ENCODE measurements at places on chromosomes 1 and 21.
A peak's percentile ranks its signal among the peaks of the same experiment; 100 is the strongest.

DNA sequence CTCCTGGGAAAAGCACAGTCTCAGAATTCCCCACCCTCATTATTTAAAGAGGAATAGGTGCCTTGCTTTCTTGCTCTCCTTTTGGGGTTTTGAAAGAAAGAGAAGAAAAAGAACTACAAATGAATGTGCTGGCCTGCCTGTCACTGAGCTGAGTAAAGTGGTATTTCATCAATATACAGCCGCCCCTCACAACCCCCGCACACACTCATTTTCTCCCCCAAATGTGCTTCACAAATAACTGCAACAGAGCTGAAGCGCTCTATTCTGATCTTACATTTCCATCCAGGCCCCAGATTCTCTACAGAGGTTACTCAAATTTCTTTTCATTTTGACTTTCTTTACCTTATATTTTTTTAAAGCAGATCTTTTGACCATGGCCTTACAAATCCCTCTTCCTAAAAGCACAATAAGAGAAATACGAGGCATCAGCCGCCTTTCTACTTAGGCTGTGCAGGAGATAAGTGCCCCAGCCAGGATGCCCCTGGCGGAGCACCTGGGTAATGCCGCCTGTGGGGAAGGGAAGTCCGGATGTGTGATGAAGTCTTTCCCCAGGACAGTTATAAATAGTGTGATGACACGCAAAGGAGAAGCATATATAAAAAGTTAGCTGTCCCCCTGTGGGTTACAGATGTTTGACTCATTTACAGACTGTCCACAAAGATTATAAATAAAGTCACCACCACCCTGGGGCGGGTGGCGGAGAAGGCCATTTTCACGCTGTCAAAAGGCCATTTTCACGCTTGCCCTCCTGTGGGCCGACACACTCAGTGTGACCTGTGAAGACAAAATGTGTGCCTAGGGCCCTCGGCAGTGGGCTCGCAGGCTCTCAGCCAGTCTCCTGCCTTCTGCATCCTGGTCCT, 6.5 kb downstream of the KCNN3 start:
- DNase-seq, result peak; percentile 76

GRCh38 chr1:228687587-228687986, 47.7 kb upstream of the RHOU start:
- no peak for DNase-seq

DNA sequence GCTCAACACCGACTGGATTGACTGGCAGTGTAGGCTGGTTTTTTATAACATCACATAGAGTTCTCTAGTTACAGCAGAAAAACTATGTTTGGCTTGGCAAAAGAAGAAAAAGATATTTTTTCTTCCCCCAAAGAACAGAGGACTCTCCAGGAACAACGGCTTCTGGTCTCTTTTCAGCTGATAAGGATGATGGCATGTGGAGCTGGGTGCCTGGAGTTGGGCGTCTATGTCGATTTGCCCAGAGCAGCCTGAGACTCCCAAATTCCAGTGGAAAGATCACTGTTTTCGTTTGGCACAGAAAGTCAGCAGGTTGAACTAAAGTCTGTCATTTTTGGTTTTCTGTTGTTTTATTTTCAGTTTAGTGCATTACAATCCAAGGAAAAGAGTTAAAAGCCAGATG, 91.1 kb downstream of the SMYD2 start:
- DNase-seq, result no peak

DNA sequence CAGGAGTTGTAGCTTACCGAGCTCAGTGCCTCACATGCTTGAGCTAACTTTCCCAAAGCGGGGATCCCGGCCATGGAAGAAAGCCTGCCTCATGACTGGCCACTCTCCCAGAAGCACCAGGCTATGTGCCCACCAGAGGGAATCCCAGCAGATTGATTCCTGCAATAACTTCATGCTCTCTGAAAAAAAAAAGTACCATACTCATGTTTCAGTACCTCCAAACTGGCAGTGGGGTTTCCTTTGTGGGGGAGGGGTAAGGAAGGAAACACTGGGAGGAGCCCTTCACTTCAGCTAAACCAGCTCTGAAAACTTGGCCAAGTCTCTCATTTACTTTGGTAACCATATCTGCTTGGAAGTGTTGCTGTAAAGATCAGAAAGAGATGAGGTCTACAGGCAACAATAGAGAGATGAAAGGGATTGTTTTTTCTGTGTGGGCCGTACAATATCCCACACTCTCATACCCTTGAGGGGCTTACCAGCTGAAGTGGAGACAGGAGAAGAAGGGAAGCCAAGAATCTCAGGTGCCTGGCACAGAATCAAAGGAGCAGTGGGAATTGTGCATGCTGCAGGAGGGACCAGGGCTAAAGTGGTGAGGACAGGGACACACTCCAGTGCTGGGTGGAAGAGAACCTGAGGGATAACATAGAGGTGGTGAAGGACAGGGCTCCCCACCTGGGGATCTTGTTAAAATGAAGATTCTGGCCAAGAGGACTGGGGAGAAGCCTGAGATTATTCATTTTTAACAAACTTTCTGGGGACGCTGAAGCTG, 42.4 kb upstream of the TACSTD2 start:
- DNase-seq, result no peak

DNA sequence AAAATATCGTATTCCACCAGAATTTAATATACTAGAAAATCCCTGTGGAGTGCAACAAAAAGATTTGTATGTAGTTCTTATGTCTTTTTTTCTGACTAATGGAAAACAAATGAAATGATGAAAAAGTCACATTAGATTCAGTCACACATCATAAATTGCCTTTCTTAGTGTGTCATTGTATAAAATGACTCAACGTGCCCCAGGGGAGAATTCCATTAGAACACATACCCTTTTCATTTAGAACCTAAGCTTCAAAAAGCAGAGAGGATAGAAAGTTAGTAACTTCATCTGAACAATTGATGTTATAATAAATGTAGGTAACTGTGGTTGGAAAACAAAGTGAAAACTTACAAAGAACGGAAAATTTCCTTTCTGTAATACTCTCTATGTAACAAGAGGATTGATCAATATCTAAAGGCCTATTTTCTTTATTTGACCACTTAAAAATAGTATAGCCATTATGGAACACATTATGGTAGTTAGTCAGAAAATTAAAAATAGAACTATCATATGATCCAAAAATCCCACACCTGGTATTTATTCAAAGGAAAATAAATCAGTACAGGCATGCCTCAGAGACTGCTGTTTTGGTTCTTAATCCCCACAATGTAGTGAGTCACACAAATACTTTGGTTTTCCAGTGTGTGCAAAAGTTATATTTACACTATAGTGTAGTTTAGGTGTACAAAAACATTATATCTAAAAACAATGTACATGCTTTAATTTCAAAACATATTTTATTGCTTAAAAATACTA, 1016.1 kb downstream of the KCNT2 start:
- DNase-seq, result no peak

DNA sequence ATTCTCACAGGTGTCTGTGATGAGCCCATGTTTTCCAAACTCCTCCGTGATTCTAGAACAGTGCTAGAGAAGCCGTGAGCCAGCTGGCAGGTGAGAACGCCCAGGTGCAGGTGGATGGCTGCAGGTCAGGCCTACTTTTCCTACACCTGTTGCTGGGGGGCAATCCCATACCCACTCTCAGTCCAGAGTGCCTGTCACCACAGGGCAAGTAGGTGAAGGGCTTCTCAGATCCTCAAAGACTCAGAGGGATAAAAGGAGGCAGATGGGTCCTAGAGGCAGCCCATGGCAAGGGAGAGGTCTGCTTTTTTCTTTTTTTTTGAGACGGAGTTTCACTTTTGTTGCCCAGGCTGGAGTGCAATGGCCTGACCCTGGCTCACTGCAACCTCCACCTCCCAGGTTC, 50.7 kb upstream of the H6PD start:
- no peak for DNase-seq

DNA sequence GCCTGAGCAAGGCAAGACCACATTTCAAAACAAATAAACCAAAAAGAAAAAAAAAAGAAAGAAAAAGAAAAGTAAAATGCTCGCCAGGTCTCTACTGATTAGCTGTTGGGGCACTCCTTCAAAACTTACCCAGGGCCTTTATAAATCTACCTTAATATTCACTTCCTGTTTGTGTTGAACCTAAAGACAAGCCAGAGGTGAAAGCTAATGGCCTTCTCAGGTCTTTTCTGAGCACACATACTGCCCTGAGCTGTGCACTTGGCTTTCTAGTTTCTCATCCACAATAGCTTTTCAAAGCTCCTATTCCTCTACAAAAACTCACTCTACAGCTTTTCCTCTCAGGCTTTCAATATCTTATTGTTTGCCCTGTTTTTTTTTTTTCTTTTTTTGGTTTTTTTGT, 50.5 kb downstream of the RNF115 start:
- no peak for DNase-seq

DNA sequence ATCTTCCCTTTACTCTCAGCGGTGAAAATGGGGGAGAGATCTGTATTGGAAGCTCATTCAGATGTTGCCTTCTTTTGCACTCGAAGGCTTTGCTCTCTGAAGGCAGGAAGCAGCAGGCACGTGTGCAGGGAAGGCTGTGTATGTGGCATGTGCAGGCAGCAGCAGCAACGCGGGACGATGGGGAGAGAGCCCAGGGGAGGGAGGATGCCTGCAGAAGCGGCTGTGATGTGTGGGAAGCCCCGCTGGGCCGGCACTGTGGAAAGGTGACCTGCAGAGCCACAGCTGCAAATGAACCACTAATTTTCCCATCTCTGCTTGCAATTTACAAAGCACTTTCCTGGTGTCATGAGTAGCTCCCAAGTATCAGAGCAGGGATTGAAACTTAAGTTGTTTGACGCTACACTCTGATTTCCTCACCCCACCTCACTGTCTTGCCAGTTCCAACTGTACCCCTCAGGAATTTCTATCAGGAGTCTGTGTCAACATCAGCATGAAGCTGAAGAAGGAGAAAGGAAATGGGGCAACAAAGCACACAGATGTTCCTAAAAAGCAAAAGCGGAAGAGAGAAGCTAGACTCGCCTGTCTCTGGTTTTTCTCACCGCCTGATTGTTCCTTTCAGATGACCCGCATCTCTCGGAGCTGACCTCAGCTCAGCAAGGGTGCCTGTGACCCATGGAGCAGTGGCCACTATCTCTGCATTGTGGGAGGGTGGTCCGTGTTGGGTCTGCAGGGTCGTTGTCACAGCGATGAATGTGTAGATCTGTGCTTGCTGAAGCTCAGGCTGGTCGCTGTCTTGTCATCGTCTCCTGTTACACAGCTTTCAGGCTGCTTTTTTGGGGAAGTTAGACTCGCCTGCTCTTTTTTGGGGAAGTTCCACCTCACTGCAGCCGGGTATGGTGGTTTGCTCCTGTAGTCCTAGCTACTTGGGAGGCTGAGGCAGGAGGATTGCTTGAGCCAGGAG, 156.1 kb downstream of the KIF26B start:
- DNase-seq, result no peak

GRCh38 chr1:30068787-30069472, 654.5 kb downstream of the MATN1 start:
- DNase-seq, result no peak

- no peak for DNase-seq
Observed at GRCh38 chr21:35367553-35367952, 318.5 kb upstream of the RUNX1 start.

DNA sequence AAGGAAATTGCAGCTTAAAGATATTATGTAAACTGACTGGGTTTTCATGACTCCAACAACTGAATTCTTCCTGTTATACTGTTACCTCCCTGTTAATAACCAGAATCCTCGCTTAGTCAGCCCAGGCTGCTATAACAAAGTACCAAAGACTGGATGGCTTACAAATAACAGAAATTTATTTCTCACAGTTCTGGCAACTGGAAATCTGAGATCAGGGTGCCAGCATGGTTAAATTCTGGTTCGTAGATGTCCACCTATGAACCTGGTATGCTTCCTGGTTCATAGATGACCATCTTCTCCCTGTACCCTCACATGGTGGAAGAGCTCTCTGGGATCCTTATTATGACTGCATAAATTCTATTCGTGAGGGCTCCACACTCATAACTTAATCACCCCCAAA, 8.1 kb upstream of the TCHHL1 start:
- no peak for DNase-seq

DNA sequence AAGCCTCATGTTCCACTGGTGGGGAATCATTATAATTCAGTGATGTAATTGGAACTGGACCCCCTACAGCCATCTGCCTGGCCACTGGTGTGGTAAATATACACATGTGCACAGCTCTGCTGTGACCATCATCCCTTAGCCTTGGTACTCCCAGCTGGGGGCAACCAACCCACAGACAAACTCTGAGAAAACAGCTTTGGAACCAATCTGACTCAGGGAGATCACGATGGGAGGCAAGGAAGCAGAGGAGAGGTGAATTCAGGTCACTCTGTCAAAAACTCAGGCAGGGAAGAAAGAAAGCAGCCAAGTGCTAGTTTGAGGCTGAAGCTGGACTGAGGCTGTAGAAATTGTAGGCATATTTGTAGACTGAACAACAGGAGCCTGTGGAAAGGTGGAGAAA, 197.8 kb upstream of the GALNT2 start:
- no peak for DNase-seq

DNA sequence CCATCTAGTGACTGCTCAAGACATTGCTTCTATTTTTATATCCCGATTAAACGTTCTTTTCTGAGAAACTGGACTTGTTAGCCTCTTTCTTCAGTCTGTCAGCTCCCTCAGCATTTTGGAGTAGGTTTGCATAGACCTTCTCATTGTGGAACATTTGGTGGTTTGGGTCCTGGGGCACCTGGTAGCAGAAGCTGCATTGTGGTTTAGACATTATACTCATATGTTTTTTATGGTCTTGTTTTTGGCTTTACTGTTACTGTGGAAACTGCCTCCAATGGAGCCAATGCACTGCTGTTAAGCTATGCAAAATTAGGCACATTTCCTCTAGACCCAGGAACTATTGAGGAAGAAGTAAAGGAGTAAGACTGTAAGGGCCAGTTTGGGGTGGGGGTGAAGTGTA, 36.7 kb upstream of the LRRC8B start:
- DNase-seq, result no peak

DNA sequence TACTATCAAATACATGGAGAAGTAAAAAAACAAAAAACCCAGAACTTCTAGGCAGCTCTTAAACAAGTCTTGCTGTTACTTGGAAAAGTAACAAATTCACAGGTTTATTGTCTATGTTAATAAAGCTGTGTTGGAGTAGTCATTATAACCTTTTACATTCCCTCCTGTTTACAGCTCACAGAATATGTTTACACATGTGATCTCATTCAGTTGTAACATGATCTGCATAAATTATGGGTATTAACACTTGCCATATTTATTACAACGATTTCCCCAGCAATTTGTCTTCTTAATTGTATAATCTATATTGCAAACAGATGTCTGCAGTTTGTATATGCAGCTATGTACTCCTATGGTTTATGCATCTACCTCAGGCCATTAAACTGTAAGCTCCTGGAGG, 28.6 kb downstream of the ERG start:
- peak; percentile 5 for DNase-seq

GRCh38 chr1:205012391-205013140, 30.4 kb upstream of the CNTN2 start:
- DNase-seq, result no peak

GRCh38 chr1:17949511-17949910, 158.1 kb upstream of the IGSF21 start:
- no peak for DNase-seq

- no peak for DNase-seq
Observed at GRCh38 chr1:46807046-46807972, 8.5 kb downstream of the CYP4B1 start.

DNA sequence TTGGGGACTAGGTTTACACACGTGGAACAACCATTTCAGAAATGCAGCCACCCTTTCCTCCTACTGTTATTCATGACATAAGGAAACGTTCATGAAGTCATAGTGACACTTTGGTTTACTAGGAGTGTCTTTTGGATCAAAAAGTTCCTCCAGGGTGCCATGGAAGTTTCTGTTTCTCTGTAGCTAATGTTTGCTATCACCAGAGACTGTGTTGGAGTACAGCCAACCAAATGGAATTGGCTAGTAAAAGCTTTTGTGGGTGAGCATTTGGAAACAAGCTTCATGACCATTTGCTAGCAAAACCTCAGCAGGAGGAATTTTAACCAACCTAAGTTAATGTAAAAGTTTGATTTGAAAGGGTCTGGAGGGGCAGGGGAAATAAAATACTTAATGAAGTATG, 43.9 kb upstream of the ADGRL2 start:
- no peak for DNase-seq

Data from NCI-H82 (cell line).